Activated CD4-positive, alpha-beta T cell treated with anti-CD3 and anti-CD28 coated beads, Interleukin-2, Interleukin-6, amounts not matched to agents 100 ng/mL and 50 ng/mL, durations not matched to agents 16 hours and 8 hours (primary cell): ENCODE measurements at places on chromosomes 12 and 14.

DNA sequence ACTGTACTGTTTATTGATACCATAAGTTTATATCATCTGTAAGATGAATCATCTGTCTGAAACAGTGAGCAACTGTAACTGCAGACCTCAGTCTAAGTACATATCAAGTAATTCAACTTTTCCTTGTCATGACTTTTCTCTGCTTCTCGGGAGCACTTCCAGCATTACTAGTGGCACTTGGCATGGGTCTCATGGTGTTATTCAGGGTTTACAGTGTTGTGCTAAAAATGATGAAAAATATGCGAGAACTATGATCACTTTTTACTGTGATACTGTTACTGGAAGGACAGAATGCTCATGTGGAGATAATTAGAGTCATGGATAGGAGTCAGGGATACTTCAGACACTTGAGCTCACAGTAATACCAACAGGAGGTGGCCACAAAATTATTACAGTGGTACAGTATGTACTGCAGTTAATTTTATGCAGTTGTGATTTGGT is 8.3 kb downstream of the KTN1 start:
- DNase-seq, result no peak

DNA sequence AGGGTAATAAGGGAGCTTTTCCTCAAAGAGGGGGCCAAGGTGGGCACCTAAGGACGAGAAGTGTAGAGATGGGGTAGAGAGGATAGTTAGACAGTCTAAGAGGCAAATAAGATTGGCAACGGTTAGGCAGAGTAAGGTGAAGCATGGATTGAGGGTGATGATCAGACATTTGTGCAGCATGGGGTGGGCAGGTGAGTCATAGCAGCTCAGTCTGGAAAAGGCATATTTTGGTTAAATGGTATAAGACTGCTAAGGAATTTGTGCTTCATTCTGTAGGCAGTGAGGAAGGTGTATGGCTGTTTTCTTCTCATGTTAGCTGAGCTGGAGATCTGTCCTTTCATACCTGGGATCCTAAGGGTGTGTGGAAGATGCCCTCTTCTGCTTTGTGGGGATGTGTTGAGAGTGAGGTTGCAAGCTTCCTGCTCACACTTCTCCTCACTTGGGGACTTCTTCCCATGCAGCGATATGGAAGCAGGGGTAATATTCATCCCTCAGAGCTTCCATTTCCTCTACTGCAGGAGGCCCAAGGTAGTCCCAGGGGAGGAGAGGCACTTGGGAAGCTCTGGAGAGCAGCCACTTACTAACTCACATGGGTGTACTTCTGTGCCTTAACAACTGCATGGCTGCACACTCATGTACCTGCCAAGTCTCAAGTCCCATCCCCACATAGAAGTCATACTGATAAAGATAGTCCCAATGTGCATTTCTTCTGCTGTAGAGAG is 28.9 kb downstream of the GSG1 start:
- DNase-seq, result no peak

DNA sequence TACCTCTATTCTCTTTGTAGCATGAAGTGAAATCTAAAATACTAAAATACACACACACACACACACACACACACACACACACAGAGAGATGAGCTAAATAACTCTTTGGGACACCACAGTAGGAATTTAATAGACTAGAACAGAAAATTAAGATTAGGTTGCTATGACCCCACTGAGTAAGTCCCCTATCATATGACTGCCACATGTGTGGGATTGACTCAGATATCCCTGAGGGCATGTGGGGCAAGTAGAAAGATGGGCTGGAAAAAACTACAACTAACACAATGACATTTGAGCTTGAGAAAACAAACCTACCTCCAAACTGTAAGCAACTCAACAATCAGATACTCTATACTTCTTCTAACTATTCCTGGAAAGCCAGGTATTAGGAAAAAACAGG is 27.0 kb downstream of the SLC25A21 start:
- no peak for DNase-seq

DNA sequence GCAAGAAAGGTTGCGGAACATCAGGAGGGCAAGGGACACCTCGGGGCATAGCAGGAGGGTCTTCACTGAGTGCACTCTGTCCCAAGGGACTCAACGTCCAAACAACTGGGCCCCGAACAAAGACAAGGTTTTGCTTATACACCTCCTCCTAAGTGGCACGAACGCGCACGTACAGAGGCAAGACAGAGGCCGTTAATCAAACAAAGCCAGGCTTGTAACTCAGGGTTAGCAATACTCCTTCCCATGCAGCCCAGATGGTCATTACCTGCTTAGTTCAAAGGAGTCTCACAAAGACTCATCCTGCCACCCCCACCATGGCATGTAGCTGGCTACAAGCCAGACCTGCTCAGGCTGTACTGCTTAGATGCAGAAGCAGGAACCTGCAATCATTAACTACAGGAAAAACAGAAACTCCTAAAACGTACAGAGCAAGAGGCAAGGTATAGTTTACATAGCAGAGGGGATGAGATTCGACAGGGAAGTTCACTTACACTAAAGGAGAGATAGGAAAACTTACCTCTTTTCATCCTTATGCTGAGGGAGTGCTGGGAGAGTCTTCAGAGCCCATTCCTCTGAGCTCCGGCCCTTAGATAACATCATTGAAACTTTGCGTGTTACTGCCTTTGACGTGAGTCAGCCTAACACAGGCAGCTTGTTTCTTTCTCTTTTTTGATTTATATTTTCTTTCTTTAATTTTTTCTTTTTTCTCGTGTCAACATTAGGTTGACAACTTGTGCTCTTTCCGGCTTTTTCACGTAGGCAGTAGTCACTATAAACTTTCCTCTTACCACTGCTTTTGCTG is 1319.1 kb downstream of the TMEM121 start:
- DNase-seq, result peak; percentile 46

GRCh38 chr12:68237619-68238018 is 12.0 kb upstream of the IL26 start:
- DNase-seq, result no peak

- DNase-seq, result no peak
Observed at GRCh38 chr14:105155071-105155651, 13.4 kb downstream of the JAG2 start.

DNA sequence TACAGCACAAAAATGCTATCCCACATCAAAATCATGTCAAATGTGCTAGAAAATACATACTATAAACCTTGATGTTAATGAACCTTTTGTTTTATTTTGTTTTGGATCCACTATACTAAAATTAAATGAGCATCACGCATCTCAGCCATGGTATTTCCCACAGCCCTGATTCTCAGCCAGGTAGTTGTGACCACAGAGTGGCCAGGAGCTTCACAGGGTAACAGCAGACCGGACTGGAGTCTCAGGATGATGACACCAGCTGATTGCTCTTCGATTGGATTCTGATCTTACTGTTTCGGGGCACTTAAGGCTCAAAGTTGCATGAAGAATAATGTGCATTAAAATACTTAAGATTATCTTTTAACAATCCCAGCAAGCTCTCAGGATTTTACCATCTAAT is 134.8 kb downstream of the FOXN3 start:
- no peak for DNase-seq

DNA sequence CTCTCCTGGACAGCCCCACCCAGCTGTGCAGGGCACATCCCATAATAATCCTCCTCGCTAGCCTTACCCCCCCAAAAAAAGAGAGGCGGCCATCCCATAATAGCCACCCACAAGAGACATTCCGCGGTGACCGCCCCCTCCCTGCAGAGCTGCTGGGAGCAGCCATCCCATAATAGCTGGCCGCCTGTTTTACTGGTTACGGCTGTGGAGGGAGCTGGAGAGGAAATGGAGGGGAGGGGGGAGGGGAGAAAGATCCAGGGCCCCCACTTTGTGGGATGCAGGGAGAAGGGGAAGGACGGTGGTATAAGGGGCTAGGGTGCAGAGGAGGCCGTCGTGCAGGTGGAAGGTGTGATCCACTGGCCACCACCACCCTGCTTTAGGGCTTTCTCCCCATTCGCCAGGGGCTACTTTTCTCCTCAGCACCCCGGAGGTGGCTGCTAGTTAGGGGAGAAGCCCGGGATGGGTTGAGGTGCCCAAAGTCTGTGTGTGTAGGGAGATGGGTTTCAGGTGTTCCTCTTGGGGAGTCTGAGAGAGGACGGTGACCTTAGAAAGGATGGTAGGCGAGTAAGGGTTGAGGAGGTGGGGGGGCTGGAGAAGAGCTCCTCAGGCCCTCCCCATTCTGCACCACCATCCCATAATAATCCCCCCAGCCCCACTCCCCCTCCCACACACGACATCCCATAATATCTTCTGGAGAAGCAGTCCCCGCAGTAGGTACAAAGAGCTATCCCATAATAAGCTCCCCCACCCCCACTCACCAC is 6.0 kb upstream of the CHD4 start:
- no peak for DNase-seq

GRCh38 chr14:64821651-64822050 is 58.1 kb downstream of the SPTB start:
- no peak for DNase-seq

DNA sequence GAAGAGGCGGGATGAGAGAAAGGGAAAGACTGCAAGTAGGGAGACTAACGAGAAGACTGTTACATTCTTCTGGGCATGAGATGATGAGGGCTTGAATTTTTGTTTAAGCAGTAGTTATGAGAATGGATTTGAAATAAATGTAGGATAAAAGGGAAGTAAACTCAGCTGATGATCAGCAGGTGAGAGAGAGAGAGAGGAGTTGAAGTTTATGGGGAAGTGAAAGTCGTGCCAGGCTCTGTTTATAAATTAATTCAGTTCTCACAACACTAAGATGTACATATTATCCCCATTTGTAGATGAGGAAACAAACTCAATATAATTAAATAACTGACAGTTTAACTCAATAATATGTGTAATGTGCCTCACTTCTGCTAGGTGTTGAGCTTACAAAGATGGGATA is 170.0 kb upstream of the RMST start:
- no peak for DNase-seq

DNA sequence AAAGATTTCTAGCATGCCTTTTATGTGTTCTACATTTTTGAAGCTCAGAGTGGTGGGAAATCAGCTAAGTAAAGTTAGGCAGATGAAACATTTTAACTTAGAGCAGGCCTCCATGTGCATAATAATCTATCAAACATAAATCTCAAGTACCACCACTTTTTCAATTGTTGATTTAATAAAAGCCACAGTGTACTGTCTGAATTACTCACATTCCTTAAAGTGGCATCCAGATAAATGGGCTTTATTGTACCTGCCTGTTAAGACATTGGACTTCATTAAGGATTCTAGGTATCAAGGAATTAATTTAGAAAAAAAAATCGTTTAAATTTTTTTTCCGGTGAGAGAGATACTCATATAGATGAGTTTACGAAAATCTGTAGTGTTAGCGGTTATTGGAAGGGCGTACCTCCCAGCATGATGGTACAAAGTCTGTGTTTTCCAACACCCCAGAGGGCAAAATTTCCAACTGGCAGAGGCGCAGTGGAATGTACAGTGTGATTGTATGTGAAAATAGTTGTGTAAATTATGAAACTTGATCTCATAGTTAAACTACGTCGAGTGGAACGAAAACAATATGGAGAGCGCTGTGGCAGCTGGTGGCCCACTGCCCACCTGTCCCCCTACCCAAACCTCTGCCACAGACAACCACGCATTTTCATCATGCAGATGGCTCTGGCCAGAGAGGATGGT is 25.0 kb downstream of the ELK3 start:
- no peak for DNase-seq

GRCh38 chr12:2226641-2227040 is 173.9 kb downstream of the CACNA1C start:
- DNase-seq, result no peak

DNA sequence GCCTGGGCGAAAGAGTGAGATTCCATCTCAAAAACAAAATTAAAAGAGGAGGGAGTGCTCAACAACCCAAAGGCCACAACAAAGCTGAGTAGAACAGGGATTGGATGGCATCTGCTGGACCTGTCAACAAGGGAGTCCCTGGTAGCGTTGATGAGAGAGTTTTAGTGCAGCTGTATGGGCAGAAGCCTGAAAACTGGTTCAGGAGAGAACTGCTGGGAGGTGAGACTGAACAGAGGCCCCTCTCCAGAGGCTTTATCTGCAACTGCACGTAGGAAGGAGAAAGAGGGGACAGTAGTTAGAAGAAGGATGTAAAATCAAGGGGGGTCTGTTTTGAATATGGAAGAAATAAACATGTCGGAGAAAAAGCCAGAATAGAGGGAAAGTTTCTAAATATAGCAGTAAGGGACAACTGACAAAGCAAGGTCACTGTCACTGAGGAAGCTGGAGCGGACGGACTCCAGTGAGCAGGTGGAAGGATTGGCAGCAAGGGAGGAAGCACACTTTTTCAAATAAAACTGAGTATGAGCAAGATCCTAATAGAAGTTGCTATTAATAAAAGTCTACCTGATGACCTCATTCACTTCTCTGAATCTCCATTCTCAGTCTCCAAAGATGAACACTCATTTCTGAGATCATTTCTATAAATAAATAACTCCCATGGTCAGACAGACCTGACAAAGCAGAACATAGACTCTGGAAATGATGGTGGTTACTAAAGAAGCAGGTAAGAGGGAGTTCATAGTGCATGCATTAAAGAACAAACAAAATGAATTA is 11.8 kb upstream of the ATF1 start:
- DNase-seq, result no peak

GRCh38 chr14:85359505-85359904 is 170.4 kb upstream of the FLRT2 start:
- no peak for DNase-seq

- peak; percentile 72 for DNase-seq
Observed at GRCh38 chr12:89768586-89769482, 60.2 kb upstream of the ATP2B1 start.

DNA sequence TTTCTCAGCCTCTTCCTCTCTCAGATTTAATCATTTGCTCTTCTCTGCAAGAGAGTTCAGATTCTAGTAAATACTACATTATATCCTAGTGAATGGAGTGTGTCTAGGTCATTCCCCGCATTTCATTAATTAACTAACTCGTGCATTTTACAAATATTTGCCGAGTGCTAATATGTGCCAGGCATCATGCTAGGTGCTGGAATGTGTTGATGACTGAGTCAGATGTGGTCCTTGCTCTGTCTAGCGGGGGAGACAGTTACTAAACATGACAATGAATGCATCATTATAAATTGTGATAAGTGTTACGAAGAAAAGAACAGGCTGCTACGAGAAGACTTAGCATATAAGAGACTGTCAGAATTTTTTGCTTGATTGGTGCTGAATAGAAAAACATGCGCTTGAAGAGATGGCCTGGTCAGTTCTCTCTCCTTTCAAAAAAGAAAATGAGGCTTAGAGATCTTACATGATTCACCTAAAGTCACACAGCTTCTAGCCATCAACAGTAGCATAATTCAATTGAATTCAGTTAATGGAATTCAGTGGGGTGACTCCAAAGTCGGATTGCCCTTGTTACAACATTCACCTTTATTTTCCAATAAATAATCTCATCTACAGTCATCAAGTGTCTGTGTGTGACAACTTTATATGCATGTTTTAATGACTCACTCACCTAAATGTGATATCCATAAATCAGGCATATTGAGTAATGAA is 48.7 kb upstream of the MAX start:
- no peak for DNase-seq

DNA sequence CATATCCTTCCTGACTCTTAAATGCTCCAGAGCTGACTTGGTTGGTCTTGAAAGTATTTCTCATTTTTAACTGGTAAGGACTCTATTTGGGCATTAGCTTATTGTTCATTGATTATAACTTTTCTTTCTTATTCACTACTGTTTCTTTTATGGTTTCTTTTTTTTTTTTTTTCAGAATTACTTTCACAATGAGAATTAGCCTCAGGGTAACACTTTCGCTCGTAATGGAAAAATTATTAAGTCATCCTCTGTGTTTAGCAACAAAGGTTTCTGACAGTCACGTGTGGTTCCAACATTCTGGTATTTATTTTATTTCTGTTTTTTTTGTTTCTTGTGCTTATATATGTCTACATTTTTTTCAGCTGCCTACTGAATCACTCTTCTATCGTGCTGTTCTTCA is 80.0 kb downstream of the METTL25 start:
- DNase-seq, result peak; percentile 12
